RCC 7860 (cell line): ENCODE measurements at places on chromosomes 11 and 22.

GRCh38 chr11:10400856-10401255 is 54.2 kb upstream of the AMPD3 start:
- DNase-seq = no peak

- DNase-seq = peak; percentile 67
Observed at GRCh38 chr22:38176170-38176741, 5.4 kb downstream of the PLA2G6 start.

DNA sequence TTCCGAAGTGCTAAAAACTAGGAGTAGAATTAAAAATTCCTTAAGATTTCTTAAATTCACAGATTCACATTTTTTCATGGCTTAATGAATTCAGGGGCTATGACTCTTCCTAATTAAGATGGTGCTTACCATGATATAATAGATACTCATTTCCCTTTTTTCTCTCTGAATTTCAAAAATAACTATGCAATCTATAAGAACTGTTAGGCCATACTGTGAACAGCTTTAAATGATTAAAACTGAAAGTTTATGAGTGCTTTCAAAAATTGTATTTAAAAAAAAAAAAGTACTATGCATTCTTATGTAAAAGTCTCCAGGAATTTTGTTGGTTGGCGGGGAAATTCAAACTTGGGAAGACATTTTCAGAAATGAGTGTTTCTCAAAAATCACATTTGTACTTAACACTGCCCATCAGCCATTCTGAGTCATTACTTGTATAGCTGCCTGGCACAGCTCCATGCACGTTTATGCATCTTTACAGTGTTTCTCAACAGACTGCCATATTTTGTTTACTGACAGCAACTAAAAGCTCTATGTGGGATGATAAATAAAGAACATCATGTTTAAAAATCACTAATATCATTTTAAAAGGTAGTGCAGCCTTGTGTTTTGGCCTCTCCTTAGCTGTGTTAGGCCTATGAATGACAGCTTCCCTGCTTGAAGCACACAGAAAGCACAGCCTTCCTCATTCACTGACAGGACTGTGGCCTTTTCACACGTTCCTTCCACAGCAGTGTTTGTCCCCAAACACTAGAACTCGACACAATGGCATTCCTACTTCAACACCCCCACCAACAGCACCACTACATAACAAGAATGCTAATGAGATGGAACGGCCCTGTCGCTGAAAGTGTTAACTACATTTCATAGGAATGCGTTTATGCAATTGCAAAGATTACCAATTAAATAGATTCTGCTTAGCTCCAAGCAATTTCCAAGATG is 131.4 kb downstream of the DCDC1 start:
- DNase-seq = no peak

DNA sequence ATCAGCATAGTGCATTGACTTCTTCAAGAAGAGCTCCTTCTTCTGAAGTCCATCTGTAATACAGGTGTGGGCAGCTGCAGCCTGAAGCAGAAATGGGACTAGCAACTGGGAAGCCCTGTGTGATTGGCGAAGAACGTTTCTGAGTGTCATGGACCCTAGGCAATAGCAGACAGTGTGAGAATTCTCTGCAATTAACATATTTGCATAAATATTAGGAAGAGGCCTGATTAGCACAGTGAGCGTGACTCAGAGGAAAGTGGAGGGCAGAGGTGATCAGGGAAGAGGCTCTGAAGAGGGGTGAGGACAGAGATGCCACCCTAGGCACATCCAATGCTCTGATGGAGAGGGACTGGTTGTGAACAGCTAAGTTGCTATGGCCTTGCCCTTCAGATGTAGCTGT is 171.2 kb upstream of the ZBED5 start:
- DNase-seq = no peak

GRCh38 chr11:91857179-91857578 is 367.4 kb upstream of the FAT3 start:
- DNase-seq = no peak
